Stimulated activated CD8-positive, alpha-beta memory T cell treated with anti-CD3 and anti-CD28 coated beads, Interleukin-7, amount 100 ng/mL, for 1 hour (primary cell): ENCODE measurements at places on chromosomes 12 and 14.

DNA sequence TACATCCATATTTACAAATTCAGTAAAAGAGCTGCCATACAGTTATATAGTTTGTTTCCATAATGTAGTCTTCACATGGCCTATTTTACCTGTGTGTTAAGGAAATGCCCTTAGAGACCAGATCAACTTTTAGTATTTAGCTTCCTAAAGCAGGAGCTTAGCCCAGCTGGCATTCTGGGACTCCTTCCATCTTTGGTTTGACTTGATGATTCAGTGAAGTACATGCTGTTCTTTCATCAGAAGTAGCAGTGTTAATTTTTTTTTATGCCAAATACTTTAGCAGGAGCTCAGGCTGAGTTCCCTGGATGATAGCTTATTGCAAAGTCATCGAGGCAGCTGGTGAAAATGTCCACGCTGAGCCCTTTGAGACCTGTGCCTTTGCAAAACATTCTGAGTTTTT, 101.0 kb downstream of the FOXG1 start:
- DNase-seq = no peak

DNA sequence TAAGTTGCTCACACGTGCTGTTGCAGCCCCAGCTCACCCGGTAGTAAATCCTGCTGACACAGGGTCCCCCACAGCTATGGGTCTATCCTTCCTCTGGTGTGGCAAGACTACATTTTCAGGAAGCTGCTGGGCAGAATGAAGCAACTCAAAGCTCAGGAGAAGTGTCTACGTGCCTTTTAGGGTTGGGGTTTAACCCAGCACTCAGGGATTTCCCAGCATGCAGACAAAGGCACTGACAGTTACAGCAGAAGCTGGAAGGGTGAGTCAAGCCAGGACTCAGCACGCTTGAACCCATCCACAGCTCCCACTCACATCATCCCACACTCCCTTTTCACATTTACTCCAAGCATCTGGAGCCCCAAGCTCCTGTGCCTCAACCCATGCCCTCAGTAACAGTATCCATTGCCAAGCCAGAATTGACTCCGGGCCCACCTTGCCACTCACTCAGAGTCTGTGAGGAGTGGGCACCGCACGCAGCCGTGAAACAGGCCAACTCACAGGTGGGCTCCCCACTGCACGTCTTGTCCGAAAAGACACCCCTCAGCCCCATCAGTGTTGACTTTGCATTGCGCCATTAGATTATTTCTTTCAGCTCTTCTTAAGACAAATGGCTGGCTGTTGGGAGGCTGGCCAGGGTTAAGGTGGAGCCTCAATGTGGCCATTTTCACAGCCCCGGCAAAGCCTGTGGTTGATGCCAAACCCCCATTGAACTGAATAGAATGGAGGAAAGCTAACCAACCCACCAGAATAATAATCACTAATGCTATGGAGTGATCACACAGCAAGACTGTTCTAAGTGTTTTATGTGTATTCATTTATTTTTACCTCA, 59.6 kb downstream of the ZFP36L1 start:
- no peak for DNase-seq

DNA sequence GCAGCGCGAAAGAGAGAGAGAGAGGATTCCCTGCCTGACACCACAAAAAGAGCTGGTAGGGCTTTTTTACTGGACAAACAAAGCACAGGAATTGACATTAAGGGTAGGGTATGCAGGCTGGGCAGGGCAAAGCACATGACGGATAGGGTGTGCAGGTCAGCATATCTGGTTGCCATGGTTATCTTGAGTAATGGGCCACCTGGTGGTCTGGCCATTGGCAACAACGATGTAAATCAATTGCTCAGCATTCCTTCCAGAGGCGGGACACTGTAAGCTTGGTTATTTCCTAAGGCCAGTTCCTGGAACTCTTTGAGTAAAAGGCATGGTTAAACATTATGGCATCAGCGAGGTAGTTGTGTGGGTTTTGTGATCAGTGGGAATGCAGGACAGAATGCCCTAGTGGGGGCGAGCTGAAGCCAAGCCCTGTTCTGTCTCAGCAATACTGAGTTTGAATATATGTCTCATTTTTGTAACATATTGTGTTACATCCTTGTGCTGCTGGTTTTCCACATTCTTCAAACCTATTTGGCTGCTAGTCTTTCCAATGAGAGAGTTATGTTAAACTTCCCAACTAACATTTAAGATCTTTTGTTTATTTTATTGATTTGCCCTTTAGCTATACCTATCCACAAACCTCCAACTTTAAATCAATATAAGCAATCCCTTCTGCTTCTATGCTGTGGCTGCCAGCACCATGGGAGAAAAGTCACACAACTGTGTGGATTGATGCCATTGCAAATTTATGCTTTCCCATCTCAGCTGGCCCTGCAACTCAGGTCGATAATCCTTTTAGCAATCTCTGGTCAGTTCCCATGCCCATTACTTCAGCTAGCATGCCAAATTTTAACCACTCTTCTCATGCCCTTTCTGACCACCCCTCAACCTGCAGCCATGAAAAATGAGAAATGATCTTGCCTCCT, 396.7 kb upstream of the PDE3A start:
- no peak for DNase-seq

DNA sequence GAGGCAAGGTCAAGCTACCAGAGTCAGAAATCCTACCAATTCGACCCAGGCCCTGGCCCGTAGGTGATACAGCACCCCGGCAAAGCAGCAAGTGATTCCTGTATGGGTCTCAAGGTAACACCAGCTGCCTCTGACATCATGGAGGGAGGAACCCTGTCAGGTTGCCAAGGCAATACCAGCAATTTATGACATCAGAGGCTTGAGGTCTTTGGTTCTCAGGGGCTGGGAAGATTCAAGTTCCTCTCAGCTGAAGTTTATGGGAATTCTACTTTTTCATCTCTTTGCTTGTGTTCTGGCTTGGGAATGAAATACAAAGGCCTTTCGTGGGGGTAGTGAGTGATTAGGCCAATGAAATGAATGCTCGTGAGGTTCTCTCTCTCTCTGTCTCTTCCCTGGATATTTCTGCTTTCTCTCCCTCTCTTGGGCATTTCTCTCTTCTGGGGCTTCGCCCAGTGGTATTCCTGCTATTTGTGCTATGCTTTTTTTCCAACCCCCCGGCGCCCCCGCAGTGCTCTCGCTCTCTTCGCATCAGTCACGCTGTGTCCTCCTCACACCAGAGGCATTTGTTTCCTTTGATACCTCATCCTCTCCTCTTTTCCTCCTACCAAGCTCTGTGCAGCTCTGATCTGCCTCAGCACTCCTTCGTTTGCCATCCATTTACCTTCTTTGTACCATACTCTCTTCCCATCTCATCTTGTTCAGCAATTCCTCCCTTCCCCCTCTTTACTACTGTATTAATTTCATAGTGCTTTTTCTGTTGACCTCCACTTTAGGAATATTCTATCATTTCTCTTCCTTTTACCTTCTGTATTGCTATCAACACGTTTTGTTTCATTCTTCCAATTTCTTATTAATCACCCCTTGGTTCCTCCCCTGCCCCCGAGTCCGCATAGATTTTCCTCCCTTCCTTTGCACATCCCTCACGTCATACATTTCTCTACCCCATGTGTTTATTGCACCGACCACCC, 2.9 kb downstream of the ZFHX2 start:
- no peak for DNase-seq
